Stimulated activated CD4-positive, alpha-beta T cell treated with anti-CD3 and anti-CD28 coated beads, Interleukin-4, amount 100 ng/mL, for 1 hour (primary cell): ENCODE measurements at places on chromosomes 5 and 9.

- DNase-seq: no peak
These were observed 35.1 kb upstream of the ADRB2 start for GRCh38 chr5:148791334-148791667.

DNA sequence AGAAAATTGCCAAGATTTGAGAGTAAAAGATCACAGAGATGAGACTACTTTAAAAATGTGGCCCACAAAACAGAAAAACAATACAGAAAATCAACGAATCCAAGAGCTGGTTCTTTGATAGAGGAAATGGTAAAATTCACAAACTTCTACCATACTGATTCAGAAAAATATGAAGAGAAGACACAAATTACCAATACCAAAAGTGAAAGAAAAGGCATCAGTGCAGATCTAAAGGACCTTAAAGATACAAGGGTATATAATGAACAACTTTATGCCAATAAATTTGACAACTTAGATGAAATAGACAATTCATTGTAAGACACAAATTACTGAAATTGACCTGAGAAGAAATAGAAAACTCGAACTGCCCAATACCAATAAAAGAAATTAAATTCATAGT lies 24.4 kb upstream of the SLC1A1 start:
- no peak for DNase-seq

DNA sequence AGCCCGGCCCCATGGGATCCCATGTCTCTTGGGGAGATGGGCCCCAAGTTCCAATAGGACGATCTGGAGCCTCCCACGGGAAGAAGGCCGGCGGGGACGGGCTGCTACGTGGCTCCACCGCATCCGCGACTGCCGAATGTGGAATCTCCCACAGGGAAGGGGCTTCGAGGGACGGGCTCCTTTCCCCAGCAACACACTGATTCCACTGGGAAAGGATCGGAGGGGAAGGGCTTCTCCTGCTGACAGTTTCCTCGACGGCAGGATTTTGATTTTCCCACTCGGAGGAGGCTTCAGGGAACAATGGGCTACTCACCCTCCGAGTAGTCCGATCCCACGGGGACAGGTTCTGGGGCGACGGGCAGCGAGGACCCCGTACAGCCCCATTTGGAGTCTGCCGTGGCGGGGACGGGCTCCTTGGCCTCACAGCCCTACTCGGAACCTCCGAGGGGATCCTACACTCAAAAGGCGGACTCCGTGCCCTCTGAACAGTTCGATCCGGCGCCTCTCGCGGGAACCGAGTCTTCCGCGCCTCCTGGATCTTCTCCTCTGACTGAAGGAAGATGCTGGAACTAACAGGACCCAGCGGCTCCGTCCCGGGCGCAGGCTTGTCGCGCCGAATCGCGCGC lies 1.3 kb downstream of the PROB1 start:
- no peak for DNase-seq

DNA sequence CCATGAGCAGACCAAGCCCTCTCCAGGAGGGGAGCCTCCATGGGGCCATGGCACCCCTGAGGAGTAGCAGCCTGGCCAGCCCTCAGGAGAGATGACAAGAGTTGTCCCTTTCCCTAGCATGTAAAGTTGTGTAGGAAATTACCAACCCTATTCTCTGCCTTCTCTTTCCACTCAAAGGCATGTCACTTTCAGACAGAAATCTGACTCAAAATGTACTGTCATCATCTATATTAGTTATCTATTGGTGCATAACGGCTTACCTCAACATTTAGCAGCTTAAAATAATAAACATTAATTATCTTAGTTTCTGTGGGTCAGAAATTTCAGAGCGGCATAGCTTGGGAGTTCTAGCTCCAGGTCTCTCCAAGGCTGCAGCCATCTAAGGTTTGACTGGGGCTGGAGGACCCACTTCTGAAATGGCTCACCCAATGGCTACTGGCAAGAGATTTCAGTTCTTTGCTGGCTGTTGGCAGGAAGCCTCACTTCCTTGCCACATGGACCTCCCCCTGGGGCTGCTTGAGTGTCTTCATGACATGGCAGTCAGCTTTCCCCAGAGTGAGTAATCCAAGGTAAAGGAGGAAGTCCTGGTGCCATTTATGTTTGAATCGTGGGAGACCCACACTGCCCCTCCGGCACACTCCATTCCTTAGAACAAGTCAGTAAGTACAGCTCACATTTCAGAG lies 632.3 kb downstream of the CCDC171 start:
- DNase-seq: no peak

DNA sequence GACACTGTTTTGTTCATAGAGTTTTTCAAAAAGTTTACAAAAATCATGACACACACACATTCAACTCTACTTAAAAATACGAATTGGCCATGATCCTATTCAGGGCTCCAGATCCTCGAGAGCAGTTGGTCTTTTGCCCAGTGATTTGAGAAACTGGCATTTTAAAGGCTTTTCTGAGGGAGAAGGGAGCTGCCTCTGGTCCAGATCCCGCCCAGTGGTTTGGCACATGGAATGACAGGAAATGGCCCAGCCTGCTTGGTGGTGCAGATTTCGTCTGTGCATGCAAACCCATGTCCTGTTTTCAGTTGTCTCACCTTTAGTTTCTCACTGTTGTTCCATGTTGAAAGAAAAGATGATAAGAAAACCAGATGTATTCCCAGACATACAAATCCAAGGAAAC lies 3.6 kb downstream of the CAMK4 start:
- DNase-seq: no peak

- DNase-seq: no peak
These were observed 25.6 kb downstream of the C5orf15 start for GRCh38 chr5:133942614-133943474.

- no peak for DNase-seq
These were observed 98.0 kb upstream of the ZNF608 start for GRCh38 chr5:124844371-124844920.

DNA sequence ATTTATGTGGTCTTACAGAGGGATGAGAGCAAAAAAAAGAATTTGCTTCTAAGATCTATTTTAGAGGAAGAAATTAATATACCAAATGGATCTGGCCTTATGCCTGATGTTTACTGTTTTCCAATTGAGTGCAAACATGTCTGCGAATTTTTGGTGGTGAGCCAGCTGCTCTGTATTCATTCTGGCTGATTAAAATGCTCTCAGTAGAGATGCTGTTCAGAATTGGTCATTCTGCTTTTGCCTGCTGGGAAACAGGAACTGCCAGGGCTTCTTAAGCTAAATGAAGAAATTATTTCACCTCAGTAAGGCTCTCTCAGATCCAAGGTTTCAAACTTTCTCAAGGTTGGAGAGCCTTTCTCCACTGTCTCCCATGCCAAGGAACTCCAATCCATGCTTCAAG lies 132.0 kb upstream of the SV2C start:
- DNase-seq: no peak

DNA sequence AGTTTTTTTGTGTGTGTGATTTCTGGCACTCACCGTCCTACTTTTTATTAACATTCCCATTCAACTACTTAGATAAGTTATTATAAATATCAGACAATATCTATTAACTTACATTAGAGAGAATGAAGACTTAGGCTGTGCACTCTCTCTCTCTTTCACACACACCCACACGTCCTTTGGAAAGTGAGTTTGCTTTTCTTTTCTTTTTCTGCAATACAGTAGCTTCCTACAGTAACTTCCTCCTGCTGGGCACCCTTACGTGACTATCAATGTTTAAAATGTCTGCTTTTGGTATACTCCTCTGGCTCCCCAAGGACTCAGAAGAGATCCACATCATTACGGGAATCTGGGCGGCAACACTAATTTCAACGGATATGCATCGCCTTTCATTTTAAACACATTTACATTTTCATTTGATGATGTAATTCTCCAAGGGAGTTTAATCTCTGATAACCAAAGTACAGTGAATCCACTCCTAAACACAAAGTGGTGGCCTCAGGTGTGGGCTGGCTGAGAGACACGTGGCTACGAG lies 179.5 kb downstream of the MAPKAP1 start:
- no peak for DNase-seq

DNA sequence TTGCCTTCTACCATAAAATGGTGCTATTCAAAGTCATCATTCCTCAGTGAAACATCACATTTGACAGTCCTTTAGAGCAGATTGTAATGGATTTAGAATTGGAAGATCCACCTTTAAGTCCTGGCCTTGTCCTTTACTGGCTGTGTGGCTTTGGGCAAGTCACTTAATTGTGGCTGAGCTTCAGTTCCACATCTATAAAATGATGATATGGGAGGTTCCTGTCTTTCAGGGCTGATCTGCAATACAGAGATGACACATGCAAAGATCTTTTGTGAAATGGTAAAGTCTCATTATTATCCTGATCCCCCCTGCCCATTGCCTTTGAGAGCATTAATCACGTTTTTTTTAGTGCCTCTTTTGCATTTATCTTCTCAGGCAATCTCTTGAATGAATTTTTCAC lies 58.2 kb downstream of the ZFAND5 start:
- DNase-seq: no peak

DNA sequence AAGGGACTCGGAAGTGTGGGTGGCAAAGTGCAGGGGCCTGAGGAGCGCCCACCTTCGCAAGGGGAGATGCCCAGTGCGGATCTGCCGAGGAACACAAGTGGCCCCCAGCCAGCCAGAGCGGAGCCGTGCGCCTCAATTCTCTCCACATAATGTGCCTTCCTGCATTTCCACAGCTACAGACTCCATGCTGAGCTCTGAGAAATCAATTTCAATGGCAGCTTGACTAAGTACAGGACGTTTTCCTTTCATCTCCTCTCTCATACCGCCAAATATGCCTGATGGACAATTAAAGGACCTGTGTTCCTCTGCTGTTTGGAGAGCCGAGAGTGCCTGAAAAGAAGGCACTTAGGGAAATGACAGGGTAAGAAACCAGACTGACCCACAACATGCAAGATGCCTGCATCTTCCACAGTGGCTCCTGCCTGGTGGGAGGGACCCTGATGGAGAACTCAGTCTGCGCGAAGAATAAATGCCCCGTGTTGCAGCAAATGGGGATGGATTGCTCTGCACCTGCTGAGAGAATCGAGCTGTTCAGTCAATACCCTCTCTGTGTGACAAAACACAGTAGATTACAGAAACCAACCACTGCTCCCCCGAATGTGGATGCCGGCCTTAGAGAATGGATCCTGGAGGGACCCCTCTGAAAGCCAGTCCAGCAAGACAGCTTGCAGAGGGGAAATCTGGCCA lies 38.6 kb upstream of the OLFM1 start:
- no peak for DNase-seq

- no peak for DNase-seq
These were observed 108.1 kb upstream of the IER5L start for GRCh38 chr9:129285979-129286772.

GRCh38 chr9:80061096-80061495 lies 489.3 kb downstream of the TLE4 start:
- no peak for DNase-seq

- no peak for DNase-seq
These were observed 4.9 kb downstream of the NADK2 start for GRCh38 chr5:36236801-36237200.

- no peak for DNase-seq
These were observed 15.3 kb downstream of the MTMR12 start for GRCh38 chr5:32297181-32298058.
